Right renal pelvis (tissue), 4 donors: ENCODE measurements at places on chromosomes 13 and 19. TPM values are rescaled to one million over a fixed set of nuclear protein-coding genes. Genes with fewer than 3 reads are reported as not detected.

SPPL2B gene
- polyA plus RNA-seq: 91.6 TPM

ATP8A2 gene
- polyA plus RNA-seq: 7.4 TPM

SOX21 gene
- polyA plus RNA-seq: 0.14 TPM

ICAM5 gene
- 0.10 TPM for polyA plus RNA-seq

DNA sequence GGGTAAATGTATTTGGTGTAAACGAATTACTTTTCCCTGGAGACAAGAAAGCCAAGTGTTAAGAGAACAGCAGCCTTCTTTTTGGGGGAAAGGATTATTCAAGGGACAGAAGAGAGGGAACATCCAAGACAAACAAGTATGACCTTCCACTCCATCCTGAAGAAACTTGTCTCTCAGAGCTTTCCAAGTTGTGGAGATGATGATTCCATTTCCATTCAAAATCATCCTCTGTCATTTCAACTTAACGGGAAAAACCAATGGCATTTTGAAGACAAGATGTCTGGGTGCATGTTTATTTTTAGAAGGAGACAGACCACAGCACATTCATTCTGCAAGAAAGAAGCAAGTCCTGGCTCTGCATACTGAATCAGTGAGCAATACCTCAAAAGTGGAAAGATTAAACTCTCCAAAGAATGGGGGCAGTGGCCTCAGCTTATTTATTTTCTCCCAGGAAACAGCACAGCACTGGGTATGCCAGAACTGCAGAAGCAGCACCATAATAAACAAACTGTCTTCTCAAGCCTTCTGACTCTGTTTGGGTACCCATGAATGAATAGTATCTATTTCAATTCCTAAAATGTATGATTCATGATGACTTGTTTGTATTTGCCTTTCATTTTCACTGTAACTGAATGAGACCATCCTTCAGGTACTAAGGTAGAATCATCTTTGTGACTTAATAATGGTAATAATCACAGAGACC is 541.0 kb downstream of the RFC3 start:
- no peak for DNase-seq

- DNase-seq: no peak
Observed at GRCh38 chr13:26247011-26247410, 6.9 kb upstream of the CDK8 start.

- DNase-seq: no peak
Observed at GRCh38 chr13:27283906-27284493, 13.4 kb downstream of the RASL11A start.

- no peak for DNase-seq
Observed at GRCh38 chr19:38049105-38049649, 142.2 kb downstream of the SIPA1L3 start.
